NCI-H82 (cell line): ENCODE measurements at places on chromosomes 16 and 17.

GRCh38 chr17:78805301-78805700, 23.2 kb upstream of the CYTH1 start:
- DNase-seq, result no peak

DNA sequence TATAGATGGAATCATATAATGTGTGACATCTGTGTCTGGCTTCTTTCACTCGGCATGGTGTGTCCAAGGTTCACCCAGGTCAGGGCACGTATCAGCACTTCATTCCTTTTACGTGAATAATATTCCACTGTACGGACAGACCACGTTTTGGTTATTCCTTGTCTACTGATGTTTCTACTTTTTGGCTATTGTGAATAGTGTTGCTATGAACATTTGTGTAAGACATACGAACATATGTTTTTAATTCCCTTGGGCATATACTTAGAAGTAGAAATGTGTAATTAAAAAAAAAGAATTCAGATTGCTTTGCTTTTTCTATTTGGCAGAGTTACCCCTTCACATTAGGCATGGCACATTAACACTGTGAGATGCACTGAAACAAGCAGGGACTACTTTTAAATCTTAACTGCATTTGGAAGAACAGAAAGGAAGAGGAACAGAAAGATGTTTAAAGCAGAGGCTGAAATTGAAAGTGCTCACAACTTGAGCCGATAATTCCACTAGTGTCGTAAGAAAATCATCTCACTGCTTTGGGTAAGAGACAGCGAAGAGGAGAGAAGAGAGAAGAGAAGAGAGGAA, 105.3 kb downstream of the VPS53 start:
- DNase-seq, result no peak

GRCh38 chr16:83737729-83738354, 69.9 kb upstream of the HSBP1 start:
- no peak for DNase-seq

GRCh38 chr17:29707212-29707571, 84.5 kb upstream of the CORO6 start:
- DNase-seq, result no peak

GRCh38 chr16:10878644-10879501, 1.9 kb downstream of the CIITA start:
- DNase-seq, result no peak

- peak; percentile 13 for DNase-seq
Observed at GRCh38 chr16:58110571-58111301, 18.4 kb downstream of the CFAP20 start.

DNA sequence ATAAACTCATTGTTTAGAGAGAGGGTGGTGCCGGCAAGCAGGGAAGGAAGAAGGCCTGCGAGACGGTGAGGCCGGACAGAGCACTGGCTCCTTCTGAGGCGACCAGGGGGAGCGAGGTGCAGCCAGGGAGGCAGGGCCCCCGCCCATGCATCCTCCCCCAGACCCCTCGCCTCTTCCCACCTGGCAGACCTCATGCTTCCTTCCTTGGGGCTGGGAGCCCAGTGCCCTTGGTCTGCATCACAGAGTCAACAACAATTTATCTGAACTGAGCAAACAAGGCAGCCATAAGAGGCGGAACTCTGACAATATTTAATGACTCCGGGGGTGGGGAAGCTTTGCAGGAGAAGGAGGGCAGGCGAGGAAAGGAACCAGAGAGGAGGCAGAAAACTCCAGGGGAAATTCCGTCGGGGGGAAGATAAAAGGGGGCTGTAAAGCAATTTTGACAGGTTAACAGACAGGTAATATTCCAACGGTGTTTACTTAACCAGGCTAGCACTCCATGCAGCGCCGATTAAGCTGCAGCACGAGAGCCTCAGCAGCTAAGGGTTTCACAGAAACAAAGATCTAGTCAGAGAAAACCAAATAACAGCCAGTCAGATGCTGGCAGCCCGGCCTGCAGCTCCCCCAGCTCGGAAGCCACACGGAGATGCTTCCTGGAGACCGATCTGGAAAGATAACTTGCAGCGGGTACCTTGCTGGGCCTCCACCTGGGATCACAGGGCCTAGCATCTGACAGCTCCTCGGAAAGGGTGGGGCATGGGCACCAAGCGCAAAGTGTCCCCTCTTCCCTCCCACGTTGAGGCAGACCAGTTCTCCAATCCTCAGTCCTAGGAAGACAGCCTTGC, 398.2 kb downstream of the SOX9 start:
- DNase-seq, result no peak

DNA sequence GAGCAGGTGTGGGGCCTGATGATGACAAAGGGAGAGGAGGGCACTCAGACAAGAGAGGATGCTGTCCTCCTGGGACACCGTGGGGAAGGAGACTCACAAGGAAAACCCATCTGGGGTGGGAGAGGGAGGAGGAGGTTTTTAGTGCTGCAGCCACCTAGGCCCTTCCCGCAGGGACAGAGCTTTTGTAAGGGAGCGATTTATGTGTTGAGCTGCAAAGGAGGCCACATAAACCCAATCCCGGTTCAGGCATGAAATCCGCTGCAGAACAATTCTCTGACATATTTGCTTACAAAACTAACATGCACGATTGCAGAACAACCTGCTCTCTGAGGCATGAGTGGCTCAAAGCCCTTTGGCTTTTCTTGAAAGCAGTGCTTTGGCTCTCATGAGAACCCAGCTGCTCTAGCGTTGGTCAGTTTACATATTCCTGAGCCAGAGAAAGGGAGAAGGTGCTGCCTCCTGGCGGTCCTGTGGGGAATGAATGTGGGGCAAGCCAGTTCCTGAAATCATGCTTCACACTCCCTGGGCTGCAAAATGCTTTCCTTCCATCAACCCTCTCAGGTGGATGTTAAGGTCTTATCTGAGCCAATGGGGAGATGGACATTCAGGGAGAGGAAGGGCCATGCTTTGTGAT, 122.4 kb upstream of the NLRP1 start:
- peak; percentile 90 for DNase-seq
